Stromal cell of bone marrow (primary cell): ENCODE measurements at places on chromosomes 1 and 21.

- peak; percentile 9 for DNase-seq
Observed at GRCh38 chr1:228734881-228735801, at the start of gene RHOU. RHOU (plus strand) TSS chr1:228735479; CDS start chr1:228735743, 264 bp downstream.

- DNase-seq, result peak; percentile 77
Observed at GRCh38 chr1:37479255-37480124, 5.1 kb downstream of the ZC3H12A start.

GRCh38 chr1:101366513-101367215 is 129.8 kb downstream of the S1PR1 start:
- peak; percentile 23 for DNase-seq

- DNase-seq, result no peak
Observed at GRCh38 chr1:117654493-117655219, 48.8 kb downstream of the TENT5C start.

- no peak for DNase-seq
Observed at GRCh38 chr1:223175032-223175431, 32.0 kb upstream of the TLR5 start.

- DNase-seq, result no peak
Observed at GRCh38 chr1:71083271-71083670, 2.4 kb upstream of the ZRANB2 start.

GRCh38 chr1:7681401-7681800 is 89.7 kb upstream of the VAMP3 start:
- DNase-seq, result no peak

DNA sequence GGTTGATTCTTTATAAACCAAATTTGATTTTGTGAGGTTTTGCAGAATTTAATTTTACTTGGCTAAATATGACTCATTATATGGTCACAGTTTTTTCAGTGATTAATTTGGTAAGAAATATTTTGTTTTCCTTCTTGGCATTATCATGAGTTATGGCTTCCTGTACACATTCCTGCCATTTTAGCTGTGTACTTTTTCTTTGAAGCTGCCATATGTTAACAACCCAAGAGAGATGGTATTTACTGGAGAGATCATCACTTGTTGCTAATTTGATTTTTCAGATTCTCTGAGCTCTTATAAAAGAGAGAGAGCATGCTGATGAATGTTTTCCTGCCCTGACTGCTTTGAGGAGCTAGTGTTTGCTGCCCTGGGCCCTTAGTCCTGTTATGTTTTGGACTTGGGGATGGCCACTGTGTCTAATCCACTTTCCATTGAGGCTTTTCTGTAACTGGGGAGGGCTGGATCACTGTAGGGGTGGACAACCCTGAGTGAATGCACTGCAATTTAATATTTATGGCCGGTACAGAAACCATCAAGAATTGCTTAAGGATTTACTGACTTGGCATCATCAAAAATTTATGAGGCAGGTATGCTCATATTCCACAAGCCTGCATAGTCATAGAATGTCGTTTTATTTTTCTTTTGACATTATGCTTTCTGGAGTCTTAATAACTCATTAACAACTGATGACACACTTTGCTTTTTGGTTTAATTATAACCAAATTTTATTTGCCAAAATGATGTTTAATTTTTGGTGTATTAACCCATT is 200.9 kb downstream of the DISC1 start:
- DNase-seq, result no peak

GRCh38 chr1:226121587-226122400 is 59.3 kb downstream of the H3-3A start:
- no peak for DNase-seq

DNA sequence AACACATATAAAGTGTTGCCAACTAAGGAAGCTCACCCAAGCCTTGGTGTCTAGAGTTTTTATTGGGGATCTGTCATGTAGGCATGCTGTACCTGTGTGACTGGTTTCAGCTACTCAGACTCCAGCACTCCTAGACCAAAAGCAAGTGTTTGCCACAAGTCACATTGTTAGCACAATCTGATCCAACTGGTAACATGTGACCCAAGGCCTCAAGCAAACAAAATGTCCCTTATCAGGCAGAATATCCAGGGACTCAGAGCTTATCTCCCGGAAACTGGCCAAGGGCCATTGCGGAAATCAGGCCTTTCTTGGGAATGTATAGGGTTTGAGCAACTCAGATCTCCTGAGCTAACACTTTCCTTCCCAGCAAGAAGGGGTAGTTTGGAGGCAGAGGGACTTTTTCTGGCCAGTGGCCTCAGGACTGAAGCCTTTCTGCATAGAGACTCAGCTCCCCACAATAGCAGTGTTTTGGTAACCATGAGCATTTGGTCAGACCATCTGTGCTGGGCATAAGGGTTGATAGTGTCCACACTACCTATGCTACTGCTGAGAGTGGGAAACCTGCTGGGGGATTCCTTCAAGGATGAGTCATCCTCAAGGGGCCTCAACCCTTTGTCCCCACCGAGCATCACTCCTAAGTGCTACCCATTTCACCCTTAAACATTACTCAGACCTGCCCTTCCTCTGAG is 29.6 kb downstream of the NHLH2 start:
- DNase-seq, result no peak

DNA sequence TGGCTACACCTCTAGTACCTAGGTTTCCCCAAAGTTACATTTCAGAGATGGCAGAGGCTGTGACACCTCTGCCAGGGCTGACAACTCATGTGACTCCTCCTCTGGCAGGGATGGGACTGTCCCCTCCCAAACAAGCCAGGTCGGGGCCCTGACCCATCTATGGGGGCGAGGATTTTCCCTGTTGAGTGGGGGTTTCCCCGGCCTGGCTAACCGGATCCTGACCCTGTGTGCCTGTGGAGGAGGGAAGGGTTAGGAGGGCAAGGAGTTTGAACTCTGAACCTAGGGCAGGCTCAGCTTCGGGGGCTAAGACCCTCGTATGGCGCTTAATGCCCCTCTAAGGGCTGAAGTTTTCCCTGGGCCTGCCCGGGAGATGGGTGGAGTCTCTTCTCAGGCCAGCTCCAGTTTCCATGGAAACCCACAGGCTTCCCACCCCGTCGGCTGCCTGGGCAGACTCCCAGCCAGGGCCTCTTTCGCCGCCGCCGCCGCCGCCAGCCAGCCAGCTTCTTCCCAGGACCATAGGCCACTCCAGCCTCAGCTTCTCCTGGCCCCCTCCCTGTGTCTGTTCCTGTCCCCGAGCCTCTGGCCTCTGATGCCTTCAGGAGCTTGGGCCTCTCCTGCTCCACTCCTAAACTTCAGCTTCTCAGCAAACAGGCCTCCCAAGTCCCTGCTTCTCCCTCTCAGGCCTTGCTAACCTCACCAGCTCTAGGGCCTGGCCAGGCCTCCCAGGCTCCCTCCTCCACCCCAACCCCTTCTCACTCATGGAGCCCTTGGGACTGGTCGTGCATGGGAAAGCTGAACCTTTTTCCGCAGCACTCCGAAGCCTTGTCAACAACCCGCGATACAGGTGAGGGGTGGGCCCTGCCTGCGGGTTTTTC is at the start of gene BTBD19:
BTBD19 (plus strand) TSS at position 461 of the 875 bp plus-strand sequence; CDS start at position 759, 298 bp downstream.
- DNase-seq, result peak; percentile 88

DNA sequence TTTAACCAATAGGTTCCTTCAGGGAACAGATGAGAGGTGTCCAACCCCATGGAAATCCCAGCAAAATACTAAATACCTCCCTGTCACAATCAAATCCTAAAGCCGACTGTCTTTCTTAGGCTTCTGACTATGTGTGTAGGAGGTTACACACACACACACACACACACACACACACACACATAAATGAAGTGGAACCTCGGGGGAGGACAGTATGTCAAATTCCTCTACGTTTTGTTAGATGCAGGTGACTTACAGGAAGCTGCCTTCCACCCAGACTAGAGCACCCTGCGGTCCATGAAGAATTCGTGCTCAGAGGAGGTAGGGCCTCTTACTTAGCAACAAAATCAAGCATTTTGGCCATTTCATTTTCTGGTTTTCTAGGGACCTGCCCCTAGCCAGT is 16.4 kb downstream of the RSPH1 start:
- DNase-seq, result no peak

- DNase-seq, result peak; percentile 40
Observed at GRCh38 chr1:70760154-70760553, 287.5 kb downstream of the PTGER3 start.

GRCh38 chr1:155858800-155859233 is 550 bp upstream of the SYT11 start:
- peak; percentile 48 for DNase-seq

DNA sequence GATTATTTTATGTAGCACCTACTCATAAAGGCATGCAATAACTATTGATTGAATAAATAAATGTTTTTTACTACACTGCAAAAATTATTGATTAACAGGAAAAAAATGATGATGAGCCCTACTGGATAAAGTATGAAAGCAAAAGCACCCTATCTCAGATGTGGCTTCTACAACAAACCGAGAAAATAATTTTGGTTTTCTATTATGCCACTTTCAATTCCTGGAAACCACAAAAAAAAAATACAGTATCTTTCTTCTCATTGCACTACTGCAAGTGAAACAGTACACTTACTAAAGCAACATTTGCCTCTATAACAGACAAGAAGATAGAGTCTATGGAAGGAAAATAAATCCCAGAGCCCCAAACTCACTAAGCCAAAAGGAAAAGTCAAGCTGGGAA is 1882.4 kb downstream of the NCAM2 start:
- DNase-seq, result no peak

DNA sequence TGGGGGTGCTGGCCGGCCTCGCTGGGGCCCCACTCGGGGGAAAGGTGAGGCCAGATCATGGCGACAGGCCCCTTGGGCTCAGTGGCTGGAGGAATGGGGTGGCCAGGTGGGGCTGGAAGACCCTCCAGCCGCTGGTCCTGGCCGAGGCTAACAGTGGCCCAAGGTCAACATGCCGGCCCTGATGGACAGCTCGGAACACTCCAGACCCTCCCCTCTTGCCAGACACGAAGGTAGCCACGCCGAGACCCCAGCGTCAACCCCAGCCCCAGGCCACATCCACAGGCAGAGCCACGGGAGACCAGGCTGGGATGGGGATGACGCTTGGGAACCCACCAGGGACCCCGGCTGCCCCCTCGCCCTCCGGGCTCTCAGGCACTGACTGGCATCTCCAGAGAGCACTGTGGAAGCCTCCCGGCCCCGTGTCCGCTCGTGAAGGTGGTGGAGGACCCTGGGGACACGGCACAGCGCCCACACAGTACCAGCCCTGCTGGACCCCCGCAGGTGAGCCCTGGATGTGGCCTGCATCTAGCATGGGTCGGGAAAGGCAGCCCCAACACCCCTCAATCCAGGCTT is 905 bp upstream of the C1QTNF12 start:
- no peak for DNase-seq

DNA sequence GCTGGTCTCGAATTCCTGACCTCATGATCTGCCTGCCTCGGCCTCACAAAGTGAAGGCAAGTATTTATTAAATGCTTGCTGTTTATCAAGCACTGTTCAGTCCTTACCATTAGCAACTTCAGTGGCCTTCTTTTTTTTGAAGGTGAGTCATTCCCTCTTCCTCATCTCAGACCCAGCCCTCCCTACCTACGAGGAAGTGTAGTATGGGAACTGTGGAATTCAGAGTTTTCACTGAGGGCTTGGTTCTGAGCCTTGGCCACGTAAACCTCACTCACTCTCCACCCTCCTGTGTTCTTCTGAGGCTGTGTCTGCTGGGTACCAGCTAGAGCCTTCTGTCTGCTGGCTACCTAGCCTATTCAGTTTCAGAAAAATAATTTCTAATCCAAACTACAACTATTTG is 218.3 kb upstream of the SGIP1 start:
- DNase-seq, result no peak

DNA sequence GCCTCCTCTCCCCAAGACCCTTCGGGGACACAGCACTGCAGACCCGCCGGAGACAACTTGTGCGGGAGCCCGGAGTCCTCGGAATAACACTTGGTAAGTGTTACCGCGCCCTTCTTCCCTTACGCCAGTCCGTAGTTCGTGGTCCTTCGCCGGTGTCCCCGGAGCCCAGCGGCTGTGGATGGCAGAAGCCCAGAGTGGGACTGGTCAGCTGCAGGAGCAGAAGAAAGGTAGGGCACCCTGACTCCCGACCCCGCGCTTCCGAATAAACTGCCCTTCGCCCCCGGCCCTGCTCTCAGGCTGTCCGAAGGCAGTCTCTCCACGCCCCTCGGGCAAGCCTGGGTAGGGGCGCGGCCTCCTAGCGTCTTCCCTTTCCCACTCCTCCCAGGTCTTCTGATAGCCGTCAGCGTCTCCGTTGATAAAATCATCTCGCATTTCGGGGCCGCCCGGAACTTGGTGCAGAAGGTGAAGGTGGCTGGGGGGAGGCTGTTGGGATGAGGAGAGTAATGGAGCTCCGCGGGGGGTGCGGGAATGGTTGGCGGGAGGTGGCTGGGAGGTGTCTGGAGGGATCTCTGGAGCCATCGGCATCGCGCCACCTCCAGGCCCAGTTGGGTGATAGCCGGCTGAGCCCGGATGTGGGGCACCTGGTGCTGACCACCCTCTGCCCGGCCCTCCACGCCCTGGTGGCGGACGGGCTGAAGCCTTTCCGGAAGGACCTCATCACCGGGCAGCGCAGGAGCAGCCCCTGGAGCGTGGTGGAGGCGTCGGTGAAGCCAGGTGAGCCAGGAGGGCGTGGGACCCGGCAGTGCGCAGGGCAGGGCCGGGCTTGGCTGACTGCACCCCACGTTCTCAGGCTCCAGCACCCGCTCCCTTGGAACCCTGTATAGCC is 4.3 kb downstream of the RUSC1 start:
- no peak for DNase-seq

GRCh38 chr1:189606795-189607476 is 870.7 kb downstream of the BRINP3 start:
- DNase-seq, result peak; percentile 66

DNA sequence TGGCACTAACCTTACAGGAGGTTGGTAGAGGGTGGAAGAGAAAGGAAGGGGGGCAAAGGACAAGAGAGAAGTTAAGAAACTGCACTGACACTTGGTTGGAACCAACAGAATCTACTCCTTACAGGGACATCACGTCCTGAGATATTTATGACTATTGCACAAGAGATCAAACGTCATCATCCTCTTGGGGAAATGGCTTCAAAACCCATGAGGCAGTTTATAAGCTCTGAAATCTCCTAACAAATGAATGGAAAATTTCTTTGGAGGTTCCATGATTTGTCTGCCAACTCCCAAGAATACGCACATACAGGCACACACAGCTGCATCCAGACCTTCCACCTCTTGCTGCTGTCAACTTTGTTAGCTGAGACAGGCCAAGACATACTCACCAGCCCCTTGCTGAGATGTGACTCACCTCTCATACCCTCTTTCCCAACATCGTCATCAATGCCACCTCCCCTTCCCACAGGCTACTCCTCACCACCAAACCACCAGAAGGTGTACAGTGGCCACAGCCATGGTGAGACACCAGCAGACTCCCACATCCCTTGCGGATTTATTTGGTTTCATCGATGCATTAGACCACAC is 135.5 kb downstream of the SETD4 start:
- DNase-seq, result peak; percentile 64

- DNase-seq, result no peak
Observed at GRCh38 chr1:233435622-233436021, 108.1 kb downstream of the MAP3K21 start.

- no peak for DNase-seq
Observed at GRCh38 chr1:108113496-108113895, 86.6 kb downstream of the SLC25A24 start.
